ENCODE measurements at places on chromosomes 2 and 18.
A peak's percentile ranks its signal among the peaks of the same experiment; 100 is the strongest.

- peak; percentile 3 for DNase-seq
Measured at GRCh38 chr2:144659731-144660275, 139.9 kb upstream of the ZEB2 start.

- no peak for DNase-seq
Measured at GRCh38 chr18:13217971-13218367, 591 bp upstream of the LDLRAD4 start.

DNA sequence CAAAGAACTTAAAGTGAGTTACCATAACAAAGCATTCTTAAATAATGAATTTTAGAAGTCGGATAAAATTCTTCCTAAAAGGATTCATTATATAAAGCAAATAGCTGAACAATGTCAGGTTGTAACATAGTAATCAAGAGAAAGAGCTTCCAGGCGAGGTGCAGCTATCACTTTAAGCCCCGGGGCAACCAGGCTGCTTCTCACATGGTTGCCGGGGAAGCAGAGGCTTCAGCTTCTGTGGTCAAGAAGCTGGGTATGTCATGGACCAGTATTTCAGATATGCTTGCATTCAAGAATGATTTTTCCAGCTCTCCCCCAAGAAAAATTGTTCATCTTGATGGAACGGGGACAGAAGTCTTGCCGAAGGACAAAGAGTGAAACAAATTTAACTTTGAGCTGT lies 23.6 kb upstream of the KYNU start:
- DNase-seq, result no peak

DNA sequence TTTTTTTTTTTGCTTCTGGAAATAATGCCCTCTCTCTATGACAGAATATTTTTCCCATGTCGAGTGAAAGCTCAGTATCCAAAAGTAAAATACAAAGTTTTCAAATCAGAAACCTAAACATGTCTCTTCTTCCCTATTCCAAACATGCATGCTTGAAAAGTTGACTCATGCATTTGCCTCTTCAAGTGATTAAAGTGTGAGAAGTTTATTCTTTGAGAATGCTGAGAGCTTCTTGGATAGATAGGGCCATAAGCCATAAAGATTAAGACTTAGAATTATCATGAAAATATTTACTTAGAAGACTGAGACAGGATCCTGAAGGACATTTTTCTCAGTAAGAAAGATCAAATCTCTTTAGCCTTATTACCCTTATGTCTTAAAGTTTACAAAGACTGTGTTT lies 98.6 kb upstream of the EPB41L5 start:
- DNase-seq, result no peak

GRCh38 chr2:2026851-2027250 lies 282.5 kb upstream of the PXDN start:
- DNase-seq, result no peak

DNA sequence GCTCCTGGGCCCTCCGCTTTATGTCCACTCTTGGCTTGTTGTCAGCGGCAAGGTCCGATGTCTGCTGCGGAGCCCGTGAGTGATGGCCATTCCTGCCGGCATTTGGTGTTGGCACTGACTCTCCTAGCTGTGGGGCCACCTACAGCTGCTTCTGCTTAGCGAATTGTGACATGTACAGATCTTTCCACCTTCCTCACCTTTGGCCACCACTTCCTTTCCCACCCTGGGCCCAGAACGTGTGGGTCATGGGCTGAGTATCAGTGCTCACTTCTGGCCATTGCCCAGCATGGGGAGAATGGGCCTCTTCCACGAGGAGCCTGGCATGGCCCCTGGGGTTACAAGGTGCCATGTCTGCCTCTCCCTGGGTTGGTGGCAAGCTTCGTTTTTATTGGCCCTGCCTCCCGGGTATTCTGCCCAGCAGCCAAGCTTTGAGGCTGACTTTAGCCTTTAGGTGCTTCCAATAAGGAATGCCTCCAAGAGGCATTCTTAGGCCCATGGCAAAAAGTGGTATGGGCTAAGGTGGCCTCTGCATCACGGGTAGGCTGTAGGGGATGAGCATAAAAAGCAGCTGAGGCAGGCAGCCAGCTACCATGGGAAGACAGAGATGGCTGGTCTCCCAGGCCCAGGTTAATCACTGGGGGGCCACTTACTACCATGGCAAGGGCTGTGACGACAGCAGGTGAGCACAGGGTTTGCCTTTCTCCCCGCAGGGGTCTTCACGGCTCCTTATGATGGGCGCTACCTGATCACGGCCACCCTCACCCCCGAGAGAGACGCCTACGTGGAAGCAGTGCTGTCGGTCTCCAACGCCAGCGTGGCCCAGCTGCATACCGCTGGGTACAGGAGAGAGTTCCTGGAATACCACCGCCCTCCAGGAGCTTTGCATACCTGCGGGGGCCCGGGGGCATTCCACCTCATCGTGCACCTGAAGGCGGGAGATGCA lies 65.8 kb downstream of the EMILIN2 start:
- DNase-seq, result no peak

GRCh38 chr2:70083344-70084156 lies 3.7 kb upstream of the PCBP1 start:
- no peak for DNase-seq

- DNase-seq, result no peak
Measured at GRCh38 chr2:122029456-122029855, 274.0 kb downstream of the TSN start.

GRCh38 chr2:220175967-220176366 lies 548.5 kb downstream of the SLC4A3 start:
- DNase-seq, result no peak

DNA sequence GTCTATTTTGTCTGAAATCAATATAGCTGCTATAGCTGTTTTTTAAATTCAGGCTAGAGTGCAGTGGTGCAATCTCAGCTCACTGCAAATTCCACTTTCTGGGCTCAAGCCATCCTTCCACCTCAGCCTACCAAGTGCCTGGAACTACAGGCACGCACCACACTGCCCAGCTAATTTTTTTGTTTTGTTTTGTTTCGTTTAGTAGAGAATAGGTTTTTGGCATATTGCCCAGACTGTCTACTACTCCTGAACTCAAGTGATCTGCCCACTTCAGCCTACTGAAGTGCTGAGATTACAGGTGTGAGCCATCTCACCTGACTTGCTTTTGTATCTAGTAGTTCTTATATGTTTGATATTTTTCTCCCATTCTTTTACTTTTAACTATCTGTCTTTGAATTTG lies 259.7 kb downstream of the CDH19 start:
- no peak for DNase-seq

- no peak for DNase-seq
Measured at GRCh38 chr18:3177902-3178687, 41.7 kb downstream of the MYOM1 start.

DNA sequence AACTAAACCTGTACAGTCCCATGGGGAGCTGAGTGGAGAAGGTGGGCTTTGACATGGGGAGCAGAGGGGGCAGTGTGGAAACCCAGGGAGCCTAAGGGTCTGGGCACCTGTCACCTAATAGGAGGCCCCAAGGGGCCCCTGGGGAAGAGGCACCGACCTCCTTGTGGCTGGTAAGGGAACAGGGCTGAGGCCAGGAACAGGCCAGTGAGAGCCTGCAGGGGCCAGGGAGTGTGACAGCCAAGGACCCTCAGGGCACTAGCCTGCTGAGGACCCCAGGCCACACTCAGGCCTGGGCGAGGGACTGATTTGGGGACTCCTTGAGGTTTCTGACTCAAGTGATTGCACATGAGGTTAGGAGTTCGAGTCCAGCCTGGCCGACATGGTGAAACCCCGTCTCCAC lies 24.5 kb upstream of the ALPP start:
- DNase-seq, result no peak

DNA sequence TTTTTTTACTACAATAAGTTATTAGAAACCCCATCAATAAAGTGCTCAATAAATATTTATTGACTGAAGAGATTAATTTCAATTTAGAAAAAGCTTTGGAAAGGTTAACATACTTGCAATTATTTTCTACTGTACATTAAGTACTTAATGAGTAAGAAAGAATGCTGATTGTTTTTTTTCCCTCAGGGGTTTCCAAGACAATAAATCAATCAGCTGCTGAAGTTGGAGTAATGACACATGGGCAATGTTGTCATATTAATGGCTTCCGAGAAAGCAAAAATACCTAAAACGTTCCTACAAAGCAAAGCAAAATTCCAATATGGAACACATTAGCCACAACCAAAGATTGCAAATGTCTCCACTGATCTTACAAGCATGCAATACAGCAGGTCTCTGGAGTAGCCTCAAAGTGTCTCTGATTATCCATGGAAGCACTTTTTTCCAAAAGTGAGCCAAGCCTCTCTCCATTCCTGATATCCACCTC lies 66.7 kb downstream of the ZC3H6 start:
- DNase-seq, result no peak

- DNase-seq, result no peak
Measured at GRCh38 chr2:238696786-238697185, 151.1 kb upstream of the TWIST2 start.

GRCh38 chr2:80815259-80815658 lies 510.7 kb upstream of the LRRTM1 start:
- DNase-seq, result no peak

DNA sequence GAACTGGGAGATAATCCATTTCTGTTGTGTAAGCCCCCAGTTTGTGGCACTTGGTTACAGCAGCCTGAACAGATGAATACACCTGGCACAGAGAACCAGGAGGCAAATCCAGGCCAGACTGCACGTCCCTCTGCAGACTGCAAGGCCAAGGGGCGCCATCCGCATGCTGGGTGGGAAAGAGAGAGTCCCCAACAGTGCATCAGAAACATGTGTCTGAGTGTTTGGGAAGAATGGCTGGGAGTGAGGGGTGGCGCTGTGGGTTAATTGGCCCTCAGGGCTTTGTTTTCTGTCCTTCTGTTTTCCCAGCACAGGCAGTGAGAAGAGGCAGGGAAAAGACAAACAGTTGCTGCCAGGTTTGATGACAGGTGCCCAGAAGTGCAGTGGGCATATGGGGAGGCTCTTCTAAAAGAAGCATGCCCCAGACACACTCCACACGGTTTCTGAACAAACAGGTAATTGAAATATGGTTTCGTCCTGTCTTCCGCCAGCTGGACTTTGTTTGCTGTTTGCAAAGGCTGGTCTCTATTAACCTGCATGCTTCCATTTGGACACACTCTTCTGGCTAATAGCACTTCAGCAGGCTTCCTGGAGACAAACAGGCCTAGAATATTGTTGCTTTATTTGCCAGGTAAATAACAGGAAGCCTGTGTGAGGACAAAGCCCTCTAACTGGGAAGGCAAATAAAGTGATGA lies 43.4 kb upstream of the SEC11C start:
- DNase-seq, result no peak

GRCh38 chr18:74665905-74666304 lies 68.2 kb downstream of the ZNF407 start:
- no peak for DNase-seq

Measured in effector CD8-positive, alpha-beta T cell (primary cell).